Myocyte (in vitro differentiated cells): ENCODE measurements at places on chromosomes 6 and 20.

GRCh38 chr6:11164717-11165646 lies 53.5 kb upstream of the ERVFRD-1 start:
- DNase-seq, result no peak

DNA sequence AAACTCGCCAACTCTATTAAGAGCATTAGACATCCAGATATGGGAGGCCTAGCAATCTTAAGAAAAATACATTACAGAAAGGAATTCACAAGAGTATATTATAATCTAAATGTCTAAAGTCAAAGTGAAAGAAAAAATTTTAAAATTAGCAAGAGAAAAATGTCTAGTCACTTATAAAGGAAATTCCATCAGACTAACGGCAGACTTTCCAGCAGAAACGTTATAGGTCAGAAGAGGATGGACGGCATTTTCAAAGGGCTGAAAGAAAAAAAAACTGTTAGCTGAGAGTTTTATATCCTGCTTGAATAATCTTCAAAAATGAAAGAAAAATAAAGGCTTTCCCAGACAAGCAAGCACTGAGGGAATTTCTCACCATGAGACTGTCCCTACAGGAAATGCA lies 269.0 kb downstream of the HDGFL1 start:
- DNase-seq, result no peak

DNA sequence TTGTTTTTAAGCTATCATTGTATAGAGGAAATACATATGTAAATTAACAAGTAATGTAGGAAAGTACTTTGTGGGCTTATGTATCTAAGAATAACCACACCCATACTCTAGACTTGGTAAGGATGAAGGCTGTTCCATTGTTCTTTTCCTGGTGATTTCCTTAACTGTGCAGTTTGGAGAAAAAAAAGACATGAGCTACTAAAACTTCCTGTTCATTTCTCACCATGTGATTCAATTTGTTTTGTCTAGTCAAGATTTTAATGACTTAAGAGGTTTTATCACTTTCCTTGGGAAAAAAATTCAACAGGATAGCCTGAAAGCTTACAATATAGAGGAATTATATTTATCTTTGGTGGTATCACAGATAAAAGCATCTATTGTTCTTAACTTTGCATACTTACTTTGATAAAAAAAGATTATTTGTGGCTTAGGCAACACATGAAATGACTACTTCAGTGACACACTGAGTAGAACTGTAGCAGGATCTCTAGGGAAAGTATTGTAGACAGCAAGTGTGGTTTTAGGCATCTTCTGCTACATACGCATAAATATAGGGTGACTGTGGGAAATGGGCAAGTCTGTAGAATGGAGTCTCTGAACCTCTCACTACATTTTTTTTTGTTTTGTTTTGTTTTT lies 80.3 kb downstream of the GJA1 start:
- no peak for DNase-seq

- no peak for DNase-seq
These were observed 149.8 kb downstream of the EYS start for GRCh38 chr6:65557224-65557623.

DNA sequence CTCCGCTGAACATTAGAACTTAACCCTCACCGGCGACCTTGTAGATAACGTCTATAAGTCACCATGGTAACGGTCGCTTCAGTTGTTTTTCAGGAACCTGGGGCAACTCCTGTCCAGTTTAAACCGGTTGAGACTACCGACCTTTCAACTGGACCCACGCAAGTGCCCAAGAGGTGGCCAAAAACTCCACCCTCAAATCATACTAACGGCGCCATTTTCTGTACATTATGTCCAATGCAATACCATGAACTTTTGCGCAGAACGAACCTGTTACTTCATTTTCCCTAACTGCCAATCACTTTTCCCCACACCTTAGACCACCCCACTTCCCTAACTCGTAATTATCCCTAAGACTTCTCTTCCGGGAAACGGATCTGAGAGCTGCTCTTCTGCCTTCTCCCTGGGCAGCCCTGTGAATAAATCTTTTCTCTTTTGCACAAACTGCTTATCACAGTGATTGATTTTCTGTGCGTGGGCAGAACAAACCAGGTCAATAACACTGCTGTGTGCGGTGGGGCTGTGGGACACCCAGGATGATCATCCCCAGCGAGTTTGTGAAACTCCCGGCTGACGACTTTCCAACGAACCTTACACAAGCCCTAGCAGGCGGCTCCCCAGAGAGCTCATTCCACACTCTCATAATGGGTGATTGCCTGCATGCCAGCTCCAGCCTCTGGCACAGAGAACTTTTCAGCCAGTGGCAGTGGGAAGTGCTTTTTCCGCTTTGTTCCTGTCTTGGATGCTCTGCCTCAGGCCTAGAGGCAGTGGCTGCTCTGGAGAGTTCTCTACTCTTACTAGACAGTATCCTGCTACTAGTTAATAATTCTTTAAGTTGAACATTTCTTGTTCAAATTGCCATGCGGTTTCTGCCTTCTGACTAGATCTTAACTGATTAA lies 28.6 kb downstream of the GPX5 start:
- DNase-seq, result no peak

DNA sequence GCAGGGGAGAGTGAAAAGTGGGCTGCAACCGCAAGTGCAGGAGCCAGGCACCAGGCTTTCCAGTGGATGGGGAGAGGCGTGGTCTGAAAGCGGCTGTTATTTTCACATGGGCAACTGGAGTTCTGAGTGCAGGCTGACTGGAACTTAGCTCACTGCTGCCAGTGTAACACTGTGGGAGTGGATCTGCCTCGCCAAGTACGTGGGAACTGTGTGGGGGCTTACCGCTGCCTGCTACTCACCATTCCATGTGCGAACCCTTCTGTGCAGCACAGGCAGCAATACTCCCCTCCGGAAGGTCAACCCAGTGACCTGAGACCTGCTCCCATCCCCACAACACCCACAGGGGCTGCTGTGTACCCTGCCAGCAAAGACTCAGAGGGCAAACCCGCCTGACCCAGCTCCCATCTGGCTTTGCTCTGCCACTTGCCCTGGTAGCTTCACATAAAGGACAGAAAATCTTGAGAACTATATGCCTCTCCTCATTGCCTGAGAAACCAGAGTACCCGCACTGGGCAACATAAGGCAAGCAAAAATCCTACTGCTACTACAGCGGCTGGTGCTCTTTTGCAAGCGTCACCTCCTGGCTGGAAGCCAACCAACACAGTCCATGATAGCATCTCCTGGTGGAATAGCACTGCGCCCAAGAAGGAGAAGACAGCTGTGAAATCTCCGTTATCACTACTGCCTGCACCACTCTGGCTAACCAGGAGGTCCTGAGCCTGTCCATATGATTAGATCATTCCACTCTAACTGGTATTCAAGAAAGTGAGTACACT lies 54.4 kb upstream of the SIRPG start:
- no peak for DNase-seq

- no peak for DNase-seq
These were observed 270.3 kb upstream of the THEMIS start for GRCh38 chr6:128171182-128171581.

DNA sequence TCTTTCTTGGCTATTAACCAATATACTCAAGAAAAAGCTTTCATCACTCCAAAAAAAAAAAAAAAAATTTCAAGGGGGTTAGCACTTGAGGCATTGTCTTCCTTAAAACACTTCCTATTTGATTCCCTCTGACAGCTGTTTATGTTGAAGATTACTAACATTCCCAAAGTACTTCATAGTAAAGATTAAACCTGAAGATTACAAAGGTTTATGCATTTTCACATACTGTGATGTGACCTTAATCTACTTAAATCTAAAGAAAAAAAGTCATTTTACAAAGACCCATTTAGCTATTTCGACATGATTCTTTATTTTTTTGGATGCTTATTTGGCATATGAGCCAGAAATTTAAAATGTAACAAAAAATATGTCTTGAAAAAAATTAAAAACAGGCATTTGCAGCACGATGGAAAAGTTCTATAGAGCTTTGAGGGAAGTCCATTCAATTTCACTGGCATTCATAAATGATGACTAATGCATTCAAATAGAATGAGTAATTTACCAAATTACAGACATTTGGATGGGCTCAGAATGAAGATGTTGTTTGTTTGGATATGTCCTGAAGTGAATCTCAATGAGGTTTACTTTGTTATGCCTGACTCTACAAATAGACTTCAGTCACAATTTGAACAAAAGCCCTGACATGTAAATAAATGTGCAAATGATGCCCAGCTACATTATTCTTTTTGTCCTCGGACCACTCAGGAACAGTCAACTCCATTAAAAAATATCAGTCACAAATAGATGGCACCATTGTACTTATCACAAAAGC lies 674.6 kb upstream of the MARCKS start:
- DNase-seq, result peak; percentile 46

- no peak for DNase-seq
These were observed 547.7 kb downstream of the EPM2A start for GRCh38 chr6:145187491-145188206.

GRCh38 chr20:32976746-32977145 lies 27.5 kb downstream of the SUN5 start:
- DNase-seq, result no peak

DNA sequence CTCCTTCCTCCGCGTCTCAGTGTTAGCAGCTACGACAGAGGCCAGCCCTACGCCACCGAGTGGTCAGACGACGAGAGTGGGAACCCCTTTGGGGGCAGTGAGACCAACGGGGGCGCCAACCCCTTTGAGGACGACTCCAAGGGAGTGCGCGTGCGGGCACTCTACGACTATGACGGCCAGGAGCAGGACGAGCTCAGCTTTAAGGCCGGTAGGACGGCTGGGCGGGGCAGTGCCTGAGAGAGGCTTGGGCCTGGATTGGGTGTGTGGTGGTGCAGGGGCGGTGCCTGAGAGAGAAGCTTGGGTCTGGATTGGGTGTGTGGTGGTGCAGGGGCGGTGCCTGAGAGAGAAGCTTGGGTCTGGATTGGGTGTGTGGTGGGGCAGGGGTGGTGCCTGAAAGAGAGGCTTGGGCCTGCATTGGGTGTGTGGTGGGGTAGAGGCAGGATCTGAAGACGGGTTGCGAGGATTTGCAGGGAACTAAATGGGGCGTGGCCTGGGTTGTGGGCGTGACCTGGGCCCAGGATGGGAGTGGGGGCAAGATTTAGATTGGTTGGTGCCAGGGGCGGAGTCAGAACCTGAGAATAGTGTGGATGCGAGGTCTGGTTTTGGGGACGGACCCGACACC lies 24.4 kb downstream of the SPDEF start:
- no peak for DNase-seq

DNA sequence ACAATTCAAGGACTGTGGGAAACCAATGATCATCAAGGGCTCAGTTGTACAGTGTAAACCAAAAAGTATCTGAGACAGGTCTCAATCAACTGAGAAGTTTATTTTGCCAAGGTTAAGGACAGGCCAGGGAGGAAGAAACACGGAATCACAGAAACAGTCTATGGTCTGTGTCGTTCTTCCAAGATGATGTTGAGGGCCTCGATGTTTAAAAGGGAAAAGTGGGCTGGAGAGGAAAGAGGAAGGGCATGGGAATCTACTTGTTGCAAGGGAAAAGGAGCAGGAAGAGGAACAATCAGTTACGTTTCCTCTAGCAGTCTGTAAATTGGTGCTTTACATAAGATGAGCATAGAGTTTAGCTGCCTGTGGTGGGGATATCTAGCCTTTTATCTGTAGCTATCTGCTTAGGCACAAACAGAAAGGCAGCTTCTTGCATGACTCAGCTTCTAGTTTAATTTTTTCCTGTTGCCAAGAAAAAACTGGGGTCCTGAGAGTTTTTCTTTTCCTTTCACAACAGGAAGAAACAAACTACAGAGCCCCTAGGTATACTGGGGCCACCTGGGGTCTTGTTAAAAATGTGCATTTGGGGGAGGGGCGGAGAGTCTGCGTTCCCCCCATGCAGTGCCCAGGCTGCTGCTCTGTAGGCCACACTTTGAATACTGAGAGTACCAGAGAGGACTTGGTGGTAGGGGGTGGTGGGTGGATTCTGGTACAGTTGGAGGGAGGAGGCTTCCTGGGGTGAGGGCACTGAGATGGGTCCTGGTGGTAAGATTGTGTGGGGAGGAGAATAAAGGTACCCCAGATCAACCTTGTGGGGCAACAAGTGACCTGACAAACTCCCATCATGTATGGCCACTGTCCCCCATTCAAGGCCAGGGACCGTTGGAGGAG lies 35.3 kb upstream of the EZR start:
- DNase-seq, result no peak

GRCh38 chr6:455835-456234 lies 64.3 kb downstream of the IRF4 start:
- no peak for DNase-seq

DNA sequence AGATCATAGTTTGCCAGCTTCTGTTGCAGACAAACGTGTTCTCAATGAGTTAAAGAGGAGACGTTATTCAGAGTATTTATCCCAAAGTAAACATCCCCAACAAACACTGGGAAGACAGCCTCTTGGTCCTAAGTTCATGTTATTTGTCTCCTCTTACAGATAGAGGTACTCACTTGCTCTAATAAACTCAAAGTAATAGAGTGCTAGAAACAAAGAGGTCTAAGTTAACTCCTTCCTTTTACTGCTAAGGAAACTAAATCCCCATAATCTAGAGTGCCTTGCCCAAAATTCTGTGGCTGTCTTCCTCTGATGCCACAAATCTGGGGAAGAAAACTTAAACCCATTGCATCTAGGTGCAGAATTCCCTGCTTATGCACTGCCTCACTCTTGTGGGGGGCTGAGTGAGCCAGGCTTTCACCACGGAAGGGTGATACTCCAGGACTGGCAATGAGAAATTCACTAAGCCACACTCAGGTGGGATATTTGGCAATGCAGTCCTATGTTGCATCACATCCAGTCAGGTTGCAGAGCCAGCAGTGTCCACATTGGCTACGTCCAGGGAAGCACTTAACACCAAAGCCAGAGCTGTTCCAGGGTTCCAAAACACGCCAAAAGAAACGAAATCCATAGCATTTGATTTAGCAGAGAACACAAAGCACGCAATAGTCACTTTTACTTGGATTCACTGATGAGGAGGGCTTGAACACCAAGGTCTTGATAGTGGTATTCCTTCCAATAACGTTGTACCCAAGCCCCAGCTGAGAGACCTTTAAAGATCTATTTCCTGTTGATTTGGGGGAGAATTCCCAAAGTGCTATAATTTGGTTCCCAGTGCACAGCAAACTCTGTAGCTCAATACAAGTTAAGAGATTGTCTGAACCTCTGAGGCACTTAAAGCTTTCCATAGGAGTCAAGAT lies 81.0 kb upstream of the FOXQ1 start:
- no peak for DNase-seq

GRCh38 chr6:157677235-157677634 lies 145.8 kb upstream of the SNX9 start:
- DNase-seq, result peak; percentile 25

DNA sequence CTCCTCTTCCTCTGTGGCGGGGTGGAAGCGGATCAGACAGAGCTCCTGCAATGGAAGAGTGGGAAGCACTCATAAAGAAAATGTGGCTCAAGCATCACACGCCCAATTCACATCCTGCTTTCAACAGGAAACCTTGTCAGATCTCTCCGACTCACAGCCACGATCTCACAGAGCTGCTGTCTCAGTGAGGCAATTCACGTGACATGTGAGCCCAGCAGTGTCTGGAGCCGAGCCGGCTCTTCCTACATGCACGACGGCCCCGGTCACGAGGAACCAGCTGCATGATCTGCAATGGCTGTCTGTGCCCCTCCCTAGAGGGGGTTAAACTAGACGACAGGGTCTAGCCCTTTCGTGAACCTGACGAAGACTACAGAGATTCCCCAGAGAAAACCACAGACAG lies 29.5 kb upstream of the TCFL5 start:
- no peak for DNase-seq

GRCh38 chr6:36334832-36335459 lies 1.7 kb downstream of the BNIP5 start:
- no peak for DNase-seq

- DNase-seq, result peak; percentile 71
These were observed 43.0 kb upstream of the TMEM200A start for GRCh38 chr6:130322673-130323268.

GRCh38 chr20:57266291-57267157 lies at the start of gene BMP7:
Gene BMP7 (minus strand): TSS chr20:57266641. CDS start chr20:57266122, 519 bp downstream.
- no peak for DNase-seq

- peak; percentile 78 for DNase-seq
These were observed 86.0 kb downstream of the DHX35 start for GRCh38 chr20:39048000-39048696.
